ENCODE measurements at places on chromosomes 3 and 15.

GRCh38 chr3:167521006-167521355 lies 47.1 kb upstream of the SERPINI2 start:
- no peak for DNase-seq

GRCh38 chr3:3560591-3561311 lies 238.5 kb upstream of the LRRN1 start:
- DNase-seq = no peak

GRCh38 chr3:40019376-40019775 lies 210.0 kb downstream of the MYRIP start:
- DNase-seq = no peak

- no peak for DNase-seq
Measured at GRCh38 chr15:82530606-82531379, 9.5 kb downstream of the RPS17 start.

DNA sequence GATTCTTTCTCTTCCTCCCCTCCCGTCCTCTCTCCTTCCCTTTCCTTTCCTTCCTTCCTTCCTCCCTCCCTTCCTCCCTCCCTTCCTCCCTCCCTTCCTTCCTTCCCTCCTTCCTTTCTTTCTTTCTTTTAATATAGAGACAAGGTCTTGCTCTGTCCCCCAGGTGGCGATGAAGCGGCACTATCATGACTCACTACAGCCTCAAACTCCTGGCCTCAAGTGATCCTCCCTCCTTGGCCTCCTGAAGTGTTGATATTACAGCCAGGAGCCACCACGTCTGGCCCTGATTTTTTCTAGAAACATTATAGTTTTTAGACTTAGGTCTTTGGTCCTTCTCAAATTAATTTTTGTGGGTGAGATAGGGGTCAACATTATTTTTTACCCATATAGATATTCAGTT lies 15.5 kb downstream of the GRM2 start:
- no peak for DNase-seq

- DNase-seq = no peak
Measured at GRCh38 chr3:8497582-8497981, 4.0 kb upstream of the LMCD1 start.

DNA sequence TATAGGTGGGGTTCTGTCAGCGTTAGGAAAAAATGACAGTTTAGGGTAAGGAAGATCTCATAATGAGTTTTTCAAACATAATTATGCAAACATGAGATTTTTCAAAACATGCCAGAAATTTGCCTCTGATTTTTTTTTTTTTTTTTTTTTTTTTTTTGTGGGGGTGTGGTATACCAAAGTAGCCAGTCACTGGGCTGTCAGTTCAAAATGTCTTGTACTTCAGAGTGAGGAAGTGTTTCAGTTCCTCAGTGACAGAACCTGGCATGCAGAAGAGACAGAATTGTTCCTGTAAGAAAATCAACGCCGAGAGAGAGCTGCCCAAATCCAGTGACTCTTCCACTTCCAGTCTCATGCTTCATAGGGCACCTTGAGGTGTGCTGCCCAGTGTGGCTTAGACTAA lies 9.7 kb downstream of the NCBP2 start:
- DNase-seq = no peak

DNA sequence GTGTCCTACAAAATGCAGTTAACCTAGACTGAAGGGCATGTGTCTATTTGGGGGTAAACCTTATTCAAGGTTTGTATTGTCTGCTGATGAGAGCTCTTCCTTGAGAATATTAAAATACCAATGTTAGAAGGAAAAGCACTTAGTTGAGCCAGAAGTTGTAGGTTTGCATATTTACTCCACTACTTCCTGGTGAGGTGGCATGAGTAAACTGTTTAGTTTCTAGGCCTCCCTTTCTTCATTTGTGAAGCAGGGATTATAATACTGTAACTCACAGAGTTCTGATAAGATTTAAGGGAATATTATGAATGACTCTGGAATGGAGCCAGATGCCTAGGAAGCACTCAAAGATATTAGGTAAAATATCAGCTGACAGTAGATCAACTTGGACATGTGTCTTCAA lies 46.7 kb downstream of the CD200R1L start:
- no peak for DNase-seq

DNA sequence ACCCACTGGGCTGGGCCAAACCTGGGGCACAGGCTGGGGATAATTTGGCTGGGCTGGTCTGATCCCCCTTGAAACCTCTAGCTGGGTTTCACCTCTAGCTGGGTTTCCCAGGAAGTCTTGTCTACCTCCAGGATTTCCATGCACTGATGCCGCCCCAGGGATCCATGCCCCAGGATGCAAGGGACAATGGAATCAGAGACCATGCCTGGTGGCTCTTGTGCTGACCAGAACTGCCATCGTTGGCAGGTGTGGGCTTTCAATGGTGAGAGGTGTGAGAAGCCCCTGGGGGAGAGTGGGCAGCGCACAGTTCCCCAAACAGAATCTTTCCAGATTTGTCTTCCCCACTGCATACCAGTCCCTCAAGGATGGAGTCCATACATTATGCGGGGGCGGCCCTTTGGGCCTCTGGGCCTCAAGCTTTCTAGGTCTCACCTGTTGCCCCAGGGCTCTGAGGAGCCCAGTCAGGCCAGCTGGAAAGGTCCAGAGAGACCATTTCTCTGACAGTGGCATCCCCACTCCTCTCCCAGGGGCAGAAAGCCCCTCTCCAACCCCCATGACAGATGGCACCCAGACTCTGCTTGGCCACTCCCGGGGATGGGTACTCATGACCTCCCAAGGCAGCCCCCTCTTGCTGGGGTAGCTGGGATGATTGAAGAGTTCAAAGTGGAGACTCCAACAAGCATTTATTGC lies 35.4 kb downstream of the EPHB3 start:
- no peak for DNase-seq

DNA sequence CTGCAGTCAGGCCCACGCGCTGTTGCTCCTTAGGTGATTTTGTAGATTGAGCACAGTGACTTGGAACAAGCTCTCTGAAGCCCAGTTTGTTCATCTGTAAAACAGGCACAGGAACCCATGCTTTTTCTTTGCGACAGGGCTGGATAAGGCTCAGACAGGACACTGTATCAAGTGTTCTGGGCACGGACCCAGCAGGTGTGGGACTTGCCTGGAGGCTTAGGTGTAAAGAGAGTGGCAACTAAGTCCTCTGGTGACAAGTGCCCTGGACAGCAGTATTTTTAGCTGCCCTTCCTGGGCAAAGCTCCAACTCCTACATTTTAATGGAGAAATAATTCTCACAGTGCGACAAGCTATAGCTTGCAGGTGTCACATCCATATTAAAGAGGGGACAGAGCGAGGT lies 32.2 kb downstream of the CD276 start:
- no peak for DNase-seq

DNA sequence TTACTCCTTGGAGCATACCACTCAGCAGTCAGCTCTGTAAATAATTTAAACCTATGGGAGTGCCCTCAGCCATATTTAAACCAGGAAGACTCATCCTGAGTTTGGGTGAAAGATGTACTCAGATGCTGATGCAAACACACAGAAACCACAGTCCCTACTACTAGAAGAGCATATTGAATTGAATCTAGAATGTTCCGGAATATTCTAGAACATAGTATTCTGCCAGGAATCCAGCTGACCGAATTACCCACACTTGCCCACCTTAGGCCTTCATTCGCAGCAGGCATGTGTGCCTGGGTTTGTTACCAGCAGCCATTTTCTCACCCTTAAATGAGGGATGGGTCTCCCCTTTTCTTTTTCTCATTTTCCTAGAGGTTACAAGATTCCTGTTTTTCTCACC lies 202.4 kb upstream of the ICE2 start:
- DNase-seq = no peak

DNA sequence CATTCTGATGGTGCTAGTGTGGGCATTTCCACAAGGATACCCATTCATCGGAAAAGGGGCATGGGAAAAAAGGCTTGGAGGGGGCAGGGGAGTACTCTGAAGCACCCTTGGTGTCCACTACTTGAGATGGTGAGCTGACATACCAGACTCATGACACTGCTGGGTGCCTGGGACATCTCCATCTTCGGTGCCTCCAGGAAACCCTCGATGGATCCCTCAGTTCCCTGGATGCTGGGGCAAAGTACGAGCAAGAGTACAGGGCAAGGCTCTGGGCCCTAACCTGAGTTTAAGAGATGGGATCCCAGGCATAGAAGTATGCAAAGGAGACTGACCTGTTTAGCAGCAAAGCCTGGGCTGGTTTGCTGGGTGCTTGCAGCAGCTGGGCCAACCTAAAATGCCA lies 5.2 kb upstream of the IP6K1 start:
- DNase-seq = no peak

DNA sequence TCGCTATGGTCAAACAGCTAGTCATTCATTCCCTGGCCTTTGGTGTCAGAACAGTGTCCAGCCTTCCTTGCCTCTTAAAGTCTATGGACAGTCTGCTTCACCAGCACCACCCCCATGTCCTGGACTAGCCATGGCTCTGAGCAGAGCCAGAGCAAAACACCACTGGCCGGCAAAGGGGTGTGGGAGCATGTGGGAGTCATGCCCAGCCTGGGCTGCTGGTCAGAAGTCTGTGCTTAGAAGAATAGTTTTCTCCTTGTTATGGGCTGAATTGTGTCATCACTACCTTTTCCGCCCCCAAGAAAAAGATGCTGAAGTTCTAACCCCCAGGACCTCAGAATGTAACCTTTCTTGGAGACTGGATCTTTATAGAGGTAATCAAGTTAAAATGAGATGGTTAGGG lies 132.9 kb upstream of the LPP start:
- DNase-seq = no peak

DNA sequence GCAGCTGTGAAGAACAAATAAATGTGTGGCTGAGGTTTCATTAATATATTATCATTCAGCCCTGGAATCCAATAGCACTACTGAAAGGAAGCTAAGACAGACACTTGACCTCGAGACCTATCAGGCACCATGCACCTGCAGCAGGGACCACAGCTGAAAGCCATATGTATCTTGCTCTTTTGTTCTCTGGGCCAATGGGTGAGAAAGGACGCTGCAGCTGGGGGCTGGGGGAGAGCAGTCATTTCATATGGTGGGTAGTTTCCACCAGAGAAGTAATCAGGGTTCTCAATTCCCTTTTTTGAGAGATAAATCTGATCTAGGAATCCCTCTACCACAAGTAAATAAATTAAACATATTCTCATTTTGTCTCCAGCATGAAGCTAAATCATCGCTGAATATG lies 225.6 kb upstream of the STRIT1 start:
- no peak for DNase-seq

- DNase-seq = no peak
Measured at GRCh38 chr15:98628216-98628615, 20.1 kb upstream of the IGF1R start.

DNA sequence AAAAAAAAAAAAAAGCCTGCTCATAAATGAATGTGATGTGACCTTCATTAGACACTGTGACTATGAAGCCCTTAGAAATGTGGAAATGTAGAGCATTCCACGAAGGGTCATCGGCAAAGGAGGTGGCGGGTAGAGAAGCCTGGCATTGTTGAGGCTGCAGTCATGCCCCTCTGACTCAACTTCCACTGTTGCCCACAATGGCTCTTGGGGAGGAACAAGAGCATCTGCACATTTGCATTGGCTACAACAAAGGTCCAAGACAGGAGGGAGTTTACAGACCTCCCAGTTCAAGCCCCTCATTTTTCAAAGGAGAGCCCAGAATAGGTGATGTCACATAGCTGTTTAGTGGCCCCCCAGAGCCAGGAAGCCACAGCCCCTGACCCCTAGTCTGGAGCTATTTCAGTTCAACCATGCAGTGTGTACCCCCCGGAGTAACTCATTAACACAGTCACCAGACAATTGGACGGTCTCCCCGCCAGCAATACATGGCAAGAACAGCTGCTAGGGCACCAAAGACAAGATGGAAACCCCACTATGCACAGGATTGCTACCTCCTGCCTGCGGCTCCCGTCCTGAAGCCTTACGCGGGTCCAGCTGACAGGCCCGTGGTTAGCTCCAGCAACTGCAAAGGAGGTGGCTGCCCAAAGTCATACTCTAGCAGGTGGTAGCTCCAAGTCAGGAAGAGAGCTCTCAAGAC lies 56.2 kb downstream of the SH3BP5 start:
- DNase-seq = no peak

Data from NCI-H1436 treated with DMSO at 0.1 percent for 48 hours (cell line).